Stimulated activated CD8-positive, alpha-beta memory T cell treated with anti-CD3 and anti-CD28 coated beads, Interleukin-7, amount 100 ng/mL, for 48 hours (primary cell): ENCODE measurements at places on chromosomes 13 and 19.

GRCh38 chr19:29854033-29854432, 42.2 kb downstream of the CCNE1 start:
- no peak for DNase-seq

GRCh38 chr19:6528544-6529121, 2.2 kb upstream of the TNFSF9 start:
- no peak for DNase-seq

DNA sequence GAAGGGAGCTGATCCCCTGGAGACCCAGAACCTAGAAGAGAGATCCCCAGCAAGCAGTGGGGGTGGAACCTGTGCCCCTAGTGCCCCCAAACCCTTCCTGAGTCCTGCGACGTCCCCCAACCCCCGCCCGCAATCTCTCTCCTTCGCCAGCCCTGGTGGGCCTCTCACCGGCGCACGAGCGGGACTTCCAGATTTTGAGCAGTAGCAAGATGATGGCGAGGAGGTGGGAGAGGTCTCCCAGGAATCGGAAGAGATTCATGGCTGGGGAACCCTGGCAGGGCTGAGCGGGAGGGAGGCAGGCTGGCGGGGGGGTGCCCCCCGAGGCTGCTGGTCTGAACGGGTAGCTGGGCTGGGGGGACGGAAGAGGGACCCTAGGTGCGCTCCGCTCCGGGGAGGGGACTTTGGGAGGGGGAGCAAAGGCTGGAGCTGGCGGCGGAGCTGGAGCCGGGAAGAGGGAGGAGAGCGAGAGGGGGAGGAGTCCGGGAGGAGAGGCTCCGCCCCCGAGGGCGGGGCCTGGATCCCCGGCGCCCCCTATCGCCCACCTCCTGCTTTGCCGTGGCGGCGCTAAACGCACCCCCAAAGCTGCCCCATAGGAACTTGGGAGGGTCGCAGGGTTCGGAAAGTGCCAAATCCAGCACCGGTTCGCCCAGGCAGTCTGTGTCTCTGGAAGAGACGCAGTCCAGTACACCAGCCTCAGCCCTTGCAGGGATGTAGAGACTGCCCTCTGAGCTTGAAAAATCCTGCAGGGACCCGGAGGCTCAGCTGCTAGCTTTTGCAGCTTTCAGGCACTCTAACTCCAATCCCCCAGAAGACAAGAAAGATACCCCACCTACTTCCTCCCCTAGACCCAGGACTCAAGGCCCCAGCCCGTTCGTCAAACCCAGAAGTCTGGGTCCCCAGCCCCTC, at the start of gene KDELR1:
TSS of gene KDELR1 (minus strand) at position 452 of the 906 bp plus-strand sequence. CDS start at position 259, 193 bp downstream.
- no peak for DNase-seq

DNA sequence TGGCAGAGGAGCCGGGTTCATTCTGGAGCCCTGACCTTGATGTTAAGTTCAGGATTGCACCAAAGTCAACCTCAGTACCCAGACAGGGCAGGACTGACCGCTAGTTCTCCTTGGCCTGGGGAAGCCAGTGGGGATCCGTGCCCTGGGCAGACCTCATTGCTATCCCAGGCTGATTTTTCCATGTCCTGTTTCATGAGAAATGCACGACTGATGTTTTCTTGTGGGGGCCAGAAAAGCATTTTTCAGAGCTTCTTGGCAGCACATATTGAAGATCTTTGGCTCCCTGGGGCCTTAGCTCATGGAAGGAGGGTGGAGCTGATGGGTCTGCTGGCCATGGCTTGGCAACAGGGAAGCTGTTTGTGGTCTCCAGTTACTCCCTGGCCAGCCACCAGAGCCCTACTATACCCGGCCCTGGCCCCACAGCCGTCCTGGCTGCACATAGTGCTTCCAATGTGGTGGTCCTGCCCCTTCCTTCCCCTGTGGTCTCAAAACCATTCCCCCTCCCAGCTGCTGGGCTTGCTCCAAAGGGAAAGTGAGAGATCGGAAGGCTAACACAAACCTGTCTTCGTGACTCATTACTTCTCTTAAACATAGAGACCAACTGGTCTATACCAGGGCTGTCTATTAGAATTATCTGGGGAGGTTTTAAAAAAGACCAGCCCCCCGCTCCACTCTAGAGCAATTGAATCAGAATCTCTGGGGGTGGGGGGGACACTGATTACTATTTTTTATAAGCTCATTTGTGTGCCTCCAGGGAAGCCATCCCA, 11.2 kb downstream of the IL17D start:
- DNase-seq, result no peak

DNA sequence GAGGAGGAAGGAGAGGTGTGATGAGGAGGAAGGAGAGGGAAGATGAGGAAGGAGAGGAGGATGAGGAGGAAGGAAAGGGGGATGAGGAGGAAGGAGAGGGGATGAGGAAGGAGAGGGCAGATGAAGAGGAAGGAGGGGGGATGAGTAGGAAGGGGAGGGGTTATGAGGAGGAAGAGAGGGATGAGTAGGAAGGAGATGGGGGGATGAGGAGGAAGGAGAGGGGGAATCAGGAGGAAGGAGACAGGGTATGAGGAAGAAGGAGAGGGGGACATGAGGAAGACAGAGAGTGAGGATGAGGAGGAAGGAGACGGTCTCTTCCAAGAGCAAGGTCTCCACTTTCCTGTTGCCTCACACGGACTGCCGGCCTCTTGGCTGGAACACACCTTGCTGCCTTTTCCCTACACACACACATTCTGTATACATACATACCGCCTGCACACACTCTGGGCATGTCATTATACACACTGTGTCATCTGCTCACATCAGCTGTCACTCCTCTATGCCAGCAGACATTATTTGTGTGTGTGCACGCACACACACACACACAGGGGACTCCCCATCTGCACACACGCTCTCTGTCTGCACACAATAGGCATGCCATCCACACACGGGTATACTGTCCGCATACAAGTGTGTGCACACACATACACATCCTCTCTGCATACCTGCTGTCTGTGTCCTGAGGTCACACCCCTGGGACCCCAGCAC, 11.1 kb upstream of the VSTM2B start:
- DNase-seq, result no peak

- no peak for DNase-seq
Observed at GRCh38 chr13:66139250-66139649, 1090.9 kb downstream of the PCDH9 start.

GRCh38 chr13:44158098-44158521, 215.5 kb upstream of the SERP2 start:
- DNase-seq, result no peak

DNA sequence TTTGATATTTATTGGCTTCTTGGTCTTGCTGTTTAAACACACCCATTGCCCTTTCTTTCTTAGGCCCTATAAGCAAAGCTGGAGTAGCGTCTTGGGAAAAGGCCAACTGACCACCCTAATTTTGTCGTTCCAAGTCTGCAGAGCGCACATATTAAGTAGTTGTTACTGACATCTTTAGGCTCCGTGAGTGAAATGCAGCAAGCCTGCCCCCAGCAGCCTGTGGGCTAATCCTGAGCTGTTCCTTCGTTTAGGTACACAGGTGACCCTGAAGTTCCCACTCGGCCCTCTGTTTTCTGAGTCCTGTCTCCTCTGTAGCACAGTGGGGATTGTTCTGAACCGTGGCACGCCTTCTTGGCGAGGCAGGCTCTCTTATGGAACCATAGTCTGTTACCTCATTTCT, 170.5 kb downstream of the STK24 start:
- no peak for DNase-seq

DNA sequence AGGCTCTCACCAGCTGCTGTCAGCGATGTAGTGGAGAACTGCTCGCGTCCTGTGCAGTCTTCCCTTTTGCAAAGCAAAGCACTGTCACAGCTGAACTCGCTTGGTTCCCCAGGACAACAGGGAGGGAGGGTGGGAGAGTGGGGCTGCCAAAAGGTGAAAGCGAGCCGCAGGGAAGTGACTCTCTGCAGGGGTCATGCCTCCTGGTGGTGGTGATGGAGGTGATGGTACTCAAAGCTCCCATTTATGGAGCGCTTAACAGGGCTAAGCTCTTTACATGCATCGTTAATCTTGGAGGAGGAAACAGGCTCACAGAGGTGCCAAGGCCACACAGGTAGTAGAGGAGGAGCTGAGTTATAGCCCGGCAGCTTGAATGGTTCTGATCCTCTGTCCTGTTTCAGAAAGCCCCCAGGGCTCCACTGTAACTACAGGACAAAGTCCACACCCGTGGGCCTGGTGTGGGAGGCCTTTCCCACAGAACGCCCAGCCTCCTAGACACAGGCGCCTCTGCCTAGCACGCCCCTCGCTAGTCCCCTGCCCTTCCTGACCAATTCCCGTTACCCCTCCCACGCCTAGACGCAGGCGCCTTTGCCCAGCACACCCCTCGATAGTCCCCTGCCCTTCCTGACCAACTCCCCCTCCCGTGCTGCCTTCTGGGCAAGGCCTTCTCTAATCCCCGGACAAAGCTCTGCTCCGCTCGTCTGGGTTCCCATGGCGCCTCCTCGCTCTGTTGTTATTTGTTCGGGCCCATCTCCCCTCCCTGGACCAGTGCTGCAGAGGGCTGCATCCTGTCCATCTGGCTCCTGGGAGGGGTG, 10.7 kb downstream of the PPP1R37 start:
- no peak for DNase-seq

DNA sequence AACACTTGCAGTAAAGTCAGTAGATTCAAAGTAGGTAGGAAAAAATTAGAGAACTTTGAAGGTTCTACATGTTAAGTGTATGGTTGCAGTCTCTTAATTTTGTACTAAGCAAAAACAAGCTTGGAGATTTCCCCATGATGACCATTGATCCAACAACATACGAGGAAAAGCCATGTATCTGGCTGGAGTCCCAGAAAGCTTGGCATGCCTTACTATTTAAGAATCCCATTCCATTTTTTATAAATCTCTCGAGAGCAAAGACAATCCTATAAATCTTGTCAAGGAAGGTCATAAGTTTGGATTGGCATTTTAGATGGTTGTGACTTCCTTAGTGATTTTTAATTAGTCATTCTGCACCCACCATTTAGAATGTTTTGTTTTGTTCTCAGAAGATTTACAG, 495.9 kb downstream of the GPC5 start:
- no peak for DNase-seq
